A549 (cell line): ENCODE measurements at places on chromosomes 2 and 18.

- DNase-seq: no peak
Observed at GRCh38 chr18:26722565-26722931, 143.0 kb downstream of the AQP4 start.

GRCh38 chr2:44184106-44184505, 15.4 kb downstream of the PPM1B start:
- no peak for DNase-seq

DNA sequence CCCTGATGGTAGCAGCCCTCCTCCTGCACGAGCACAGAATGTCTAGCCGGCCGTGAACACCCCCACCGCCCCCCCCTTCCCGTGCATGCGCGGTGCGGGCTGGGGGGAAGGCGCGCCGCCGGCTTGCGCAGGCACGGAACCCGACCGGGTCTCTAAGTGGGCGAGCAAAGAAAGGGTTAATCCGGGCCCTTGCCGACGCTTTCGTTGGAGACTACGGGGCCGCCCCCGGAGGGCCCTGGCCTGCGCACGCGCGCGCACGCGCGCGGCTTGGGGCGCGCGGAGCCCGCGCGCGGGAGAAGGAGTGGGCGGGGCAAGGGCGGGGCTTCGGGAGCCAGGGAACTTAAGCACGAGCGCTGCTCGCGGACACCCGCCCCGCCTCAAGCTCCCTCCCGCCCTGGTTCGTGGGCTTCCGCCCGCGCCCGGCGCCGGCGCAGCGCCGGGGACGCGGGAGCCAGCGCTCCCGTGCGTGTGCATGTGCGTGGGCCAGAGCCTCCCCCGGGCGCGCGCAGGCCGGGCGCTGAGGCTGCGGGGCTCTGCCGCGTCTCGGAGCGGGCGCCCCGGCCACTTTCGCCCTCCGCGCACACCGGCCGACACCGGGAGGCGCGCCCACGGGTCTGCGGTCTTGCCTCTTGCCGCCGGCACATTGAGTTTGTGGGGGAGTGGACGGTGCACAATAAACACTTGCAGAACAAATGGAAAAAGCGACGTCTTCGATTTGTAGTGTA, 617 bp upstream of the ZBTB14 start:
- peak; percentile 71 for DNase-seq

- no peak for DNase-seq
Observed at GRCh38 chr2:112491946-112492345, 10.0 kb downstream of the TTL start.

DNA sequence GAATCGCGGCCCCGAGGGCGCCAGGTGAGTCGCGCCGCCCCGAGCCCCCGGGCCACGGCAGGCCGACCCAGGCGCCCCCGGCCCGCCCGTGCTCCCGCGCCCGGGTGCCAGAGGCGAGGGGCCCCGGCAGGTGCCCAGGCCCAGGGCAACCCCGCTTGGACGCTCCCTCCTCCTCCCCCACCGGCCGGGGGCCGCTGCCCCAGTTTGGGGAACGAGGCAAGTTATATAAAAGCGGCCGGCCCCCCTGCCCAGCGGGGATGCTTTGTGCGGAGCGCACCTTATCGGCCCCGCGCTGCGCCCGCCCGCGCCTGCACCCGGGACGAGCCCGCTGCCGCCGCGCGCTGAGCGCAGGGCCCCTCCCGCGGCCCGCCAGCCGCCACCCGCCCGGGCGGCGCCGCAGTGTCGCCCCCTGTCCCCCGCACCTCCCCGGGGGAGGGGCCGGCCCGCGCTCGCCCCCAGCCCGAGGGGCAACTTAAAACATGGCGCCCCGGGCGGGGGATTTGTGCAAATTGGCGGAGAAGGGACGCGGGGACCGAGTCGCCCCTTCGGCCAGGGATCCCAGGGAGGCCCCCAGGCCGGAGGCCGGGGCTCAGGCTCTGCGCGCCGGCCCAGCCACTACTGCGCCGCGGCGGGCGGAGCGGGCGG, 639 bp downstream of the EPB41L3 start:
- no peak for DNase-seq
